ENCODE measurements at places on chromosomes 1 and 21.

GRCh38 chr1:26470878-26471497 lies 1.3 kb upstream of the HMGN2 start:
- DNase-seq = peak; percentile 76

DNA sequence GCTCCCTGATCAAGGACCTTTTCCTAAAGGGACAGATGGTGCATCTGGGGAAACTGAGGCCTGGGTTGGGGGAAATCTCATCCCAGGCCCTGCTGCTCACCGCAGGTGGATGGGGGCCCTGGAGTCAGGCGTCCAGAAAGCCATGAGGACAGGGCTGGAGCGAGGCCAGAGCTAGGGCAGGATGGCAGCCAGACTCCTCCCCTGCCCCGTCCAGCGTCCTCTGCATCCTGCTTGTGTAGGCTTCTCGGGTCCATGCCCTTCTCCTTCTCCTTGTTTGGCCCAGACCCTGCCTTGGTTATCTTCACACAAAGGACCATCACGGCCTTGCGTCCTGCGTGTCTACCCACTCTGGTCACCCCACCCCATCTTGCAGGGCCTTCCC lies 43.0 kb downstream of the TRIM11 start:
- peak; percentile 22 for DNase-seq

DNA sequence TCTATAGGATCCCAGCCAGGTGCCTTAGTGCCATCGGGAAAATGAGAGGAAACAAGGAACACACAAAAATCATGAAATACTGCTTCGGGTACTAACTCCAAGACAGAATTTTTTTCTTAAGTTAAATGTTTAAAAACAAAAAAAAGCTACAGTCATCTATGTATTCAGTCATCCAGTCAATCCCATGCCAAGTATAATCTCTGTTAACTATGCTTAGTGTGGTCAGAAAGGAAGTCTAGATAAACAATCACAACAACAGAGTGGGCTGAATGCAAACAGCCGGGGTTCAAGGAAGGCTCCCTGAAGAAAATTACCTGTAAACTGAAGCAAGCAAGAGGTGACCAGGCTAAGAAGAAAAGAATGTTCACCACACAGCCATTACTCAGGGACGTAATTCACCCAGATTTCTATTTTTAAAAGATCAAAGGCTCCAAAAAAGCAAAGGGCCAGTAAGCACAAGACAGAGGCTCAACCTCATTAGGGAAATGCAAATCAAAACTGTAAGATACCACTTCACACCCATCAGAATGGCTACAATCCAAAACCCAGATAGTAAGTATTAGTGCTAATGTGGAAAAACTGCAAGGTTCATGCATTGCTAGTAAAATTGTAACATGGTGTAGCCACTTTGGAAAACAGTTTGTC lies 53.0 kb downstream of the RERE start:
- no peak for DNase-seq

DNA sequence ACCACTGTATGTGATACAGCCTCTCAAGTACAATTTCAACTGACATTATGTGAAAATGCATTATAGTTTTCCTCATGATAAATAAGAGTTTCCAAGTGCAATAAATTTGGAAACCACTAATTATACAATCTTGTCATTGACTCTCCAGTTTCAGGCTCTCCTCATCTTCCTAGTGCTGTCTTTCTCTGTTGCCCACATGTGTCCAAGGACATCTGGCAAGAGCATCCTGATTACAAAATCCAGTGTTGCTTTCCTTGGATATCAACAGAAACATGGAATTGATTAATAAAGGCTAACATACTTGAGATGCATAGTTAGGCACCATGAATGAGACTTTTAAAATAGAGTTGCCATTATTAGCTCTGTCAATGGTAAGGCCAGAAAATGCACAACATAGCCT lies 15.6 kb upstream of the MAP10 start:
- DNase-seq = no peak

- no peak for DNase-seq
Observed at GRCh38 chr21:18887922-18888602, 484.5 kb upstream of the TMPRSS15 start.

- no peak for DNase-seq
Observed at GRCh38 chr1:194548071-194548470, 1361.7 kb upstream of the B3GALT2 start.

All from DMS53 (cell line).